ENCODE measurements at places on chromosomes 7 and 10.

GRCh38 chr7:1103009-1103788 lies 15.3 kb downstream of the GPER1 start:
- DNase-seq, result no peak

DNA sequence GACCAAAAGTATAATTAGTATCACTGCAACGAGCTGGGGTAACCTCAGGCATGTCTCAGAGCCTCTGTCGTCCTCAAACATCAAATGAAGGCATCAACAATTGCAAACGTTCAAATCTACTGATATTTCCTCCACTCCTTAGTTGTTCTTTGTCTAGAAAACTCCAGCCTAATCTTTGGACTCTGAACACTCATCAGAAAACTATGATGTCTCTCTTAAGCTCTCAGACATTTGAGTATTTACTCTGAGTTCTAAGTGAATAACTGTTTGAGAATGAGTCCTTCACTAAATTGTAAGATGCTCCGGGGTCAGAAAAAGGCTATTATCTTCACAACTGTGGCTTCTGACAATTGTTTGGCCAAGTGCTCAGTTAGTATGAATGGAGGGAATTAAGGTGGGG lies 536.4 kb downstream of the NRG3 start:
- no peak for DNase-seq

GRCh38 chr10:67385089-67385488 lies 310.9 kb downstream of the CTNNA3 start:
- DNase-seq, result no peak

- DNase-seq, result no peak
Observed at GRCh38 chr7:5063698-5064097, 18.0 kb downstream of the RBAK start.

GRCh38 chr10:112938808-112939482 lies 11.1 kb upstream of the TCF7L2 start:
- no peak for DNase-seq

DNA sequence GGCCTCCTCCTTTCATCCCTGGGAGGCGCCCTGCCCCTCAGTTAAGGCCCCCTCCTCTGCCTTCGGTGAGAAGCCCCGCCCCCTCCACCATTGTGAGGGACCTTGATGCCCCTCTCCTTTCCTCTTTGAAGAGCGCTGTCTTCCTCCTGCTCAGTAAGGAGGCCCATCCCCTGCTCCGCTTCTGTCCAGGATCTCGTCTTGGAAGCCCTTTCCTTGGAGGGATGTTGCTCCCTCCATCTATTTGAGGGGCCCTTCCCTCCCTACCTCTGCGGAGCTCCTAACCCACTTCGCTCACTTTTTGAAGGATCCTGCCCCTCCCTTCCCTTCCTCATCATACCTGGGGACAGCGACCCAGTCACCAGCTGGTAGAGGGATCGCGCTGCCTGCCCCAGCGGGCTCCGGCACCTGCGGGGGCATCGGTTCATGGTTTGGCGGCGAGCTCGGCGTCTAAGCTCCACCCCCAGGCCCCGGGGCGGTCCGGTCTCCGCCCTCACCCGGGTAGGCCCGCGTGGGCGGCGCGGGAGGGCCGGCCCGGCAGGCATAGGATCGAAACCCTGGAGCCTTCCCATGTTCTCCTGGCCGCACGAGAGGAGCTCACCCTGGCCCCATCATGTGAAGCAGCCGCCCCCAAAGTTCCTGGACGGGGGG lies 4.1 kb downstream of the KCNIP2 start:
- no peak for DNase-seq

- no peak for DNase-seq
Observed at GRCh38 chr10:79441433-79441832, 4.0 kb downstream of the ZCCHC24 start.

DNA sequence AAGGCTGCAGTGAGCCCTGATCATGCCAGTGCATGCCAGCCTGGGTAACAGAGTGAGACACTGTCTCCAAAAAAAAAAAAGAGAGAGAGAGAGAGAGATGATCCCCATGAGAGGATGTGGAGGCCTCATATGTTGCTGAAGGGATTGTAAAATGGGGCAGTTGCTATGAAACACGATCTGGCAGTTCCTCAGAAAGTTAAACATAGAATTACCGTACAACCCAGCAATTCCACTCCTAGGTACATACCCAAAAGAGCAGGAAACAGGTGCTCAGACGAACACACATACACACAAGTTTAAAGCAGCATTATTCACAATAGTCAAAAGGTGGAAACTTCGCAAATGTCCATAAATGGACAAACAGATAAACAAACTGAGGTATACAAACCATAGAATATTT lies 27.4 kb upstream of the CYTH3 start:
- DNase-seq, result no peak

DNA sequence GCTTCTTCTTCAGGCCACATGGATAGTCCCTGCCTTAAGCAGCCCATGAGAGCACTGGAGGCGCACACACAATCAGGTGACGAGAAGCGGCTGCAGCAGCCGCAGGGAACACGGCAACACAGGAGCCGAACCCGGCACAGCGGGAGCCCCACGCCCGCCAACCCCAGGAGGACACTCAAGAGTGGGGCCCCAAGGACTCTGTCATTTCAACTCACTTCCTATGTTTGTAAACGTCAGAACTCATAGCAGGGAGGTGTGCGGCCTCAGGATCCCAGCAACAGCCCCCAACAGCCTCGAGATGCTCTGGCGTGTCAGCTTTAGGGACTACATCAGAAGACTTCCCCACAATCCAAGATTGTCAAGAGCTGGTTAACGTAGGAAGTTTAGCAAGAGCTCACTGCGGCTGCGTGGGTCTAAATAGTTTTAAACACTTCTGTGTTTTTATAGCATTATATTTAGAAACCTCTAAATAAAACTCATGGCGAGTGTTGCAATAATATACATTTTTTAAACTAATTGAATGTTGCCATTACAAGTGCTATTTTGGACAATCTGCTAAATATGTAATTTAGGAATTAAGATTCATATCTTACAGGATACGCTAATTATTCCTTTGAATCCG lies 123.4 kb downstream of the MAD1L1 start:
- no peak for DNase-seq

DNA sequence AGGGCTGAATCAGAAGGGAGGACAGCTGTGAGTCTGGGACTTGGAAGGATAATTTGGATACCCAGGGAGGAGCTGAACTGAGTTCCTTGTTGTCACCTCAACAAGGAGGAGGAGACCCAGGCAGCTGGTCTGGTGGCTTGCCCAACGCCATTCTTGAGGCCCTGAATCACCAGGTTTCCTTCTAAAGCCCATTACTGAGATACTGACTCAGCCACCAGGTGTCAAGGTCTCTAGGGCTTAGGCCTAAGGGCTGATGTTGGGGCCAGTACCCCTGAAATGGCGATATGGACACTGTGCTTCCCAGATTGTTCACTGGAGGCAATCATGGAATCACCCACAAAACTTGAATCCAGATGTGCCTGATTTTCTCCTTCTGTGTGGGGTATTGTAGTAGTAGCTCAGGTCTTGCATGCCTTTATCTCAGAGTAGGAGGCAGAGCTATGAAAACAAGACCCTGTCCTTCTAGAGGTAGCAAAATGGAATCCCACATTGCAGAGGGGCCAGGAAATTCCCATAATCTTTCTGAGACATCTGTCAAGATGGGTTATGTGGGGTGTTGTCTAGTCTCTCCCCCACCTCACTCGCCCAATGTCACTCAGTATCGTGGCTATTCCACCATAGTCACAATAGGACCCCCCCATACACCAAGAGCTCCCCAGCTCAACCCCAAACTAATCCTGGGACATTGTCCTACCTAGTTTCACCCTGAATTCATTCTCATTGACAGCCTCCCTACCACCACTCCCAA lies 1.8 kb upstream of the ATG9B start:
- DNase-seq, result no peak

DNA sequence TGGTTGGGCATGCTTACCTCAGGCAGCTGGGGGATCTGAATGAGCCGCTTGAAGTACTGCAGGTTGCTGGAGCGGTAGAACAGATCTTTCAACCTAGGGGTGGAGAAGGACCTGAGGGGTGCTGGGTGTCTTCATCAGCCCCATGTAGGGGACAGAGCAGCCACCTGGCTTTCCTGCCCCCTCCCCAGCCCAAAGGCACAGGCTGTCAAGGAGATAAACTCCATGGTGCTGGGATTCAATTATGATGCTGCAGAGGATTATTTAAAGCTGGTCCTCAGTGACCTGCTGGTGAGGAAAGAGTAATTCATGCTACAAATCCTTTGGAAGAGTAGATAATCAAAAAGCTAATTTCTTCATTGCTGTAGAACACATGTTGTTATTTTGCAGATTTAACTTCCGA lies 71.1 kb downstream of the SPDYE5 start:
- no peak for DNase-seq

DNA sequence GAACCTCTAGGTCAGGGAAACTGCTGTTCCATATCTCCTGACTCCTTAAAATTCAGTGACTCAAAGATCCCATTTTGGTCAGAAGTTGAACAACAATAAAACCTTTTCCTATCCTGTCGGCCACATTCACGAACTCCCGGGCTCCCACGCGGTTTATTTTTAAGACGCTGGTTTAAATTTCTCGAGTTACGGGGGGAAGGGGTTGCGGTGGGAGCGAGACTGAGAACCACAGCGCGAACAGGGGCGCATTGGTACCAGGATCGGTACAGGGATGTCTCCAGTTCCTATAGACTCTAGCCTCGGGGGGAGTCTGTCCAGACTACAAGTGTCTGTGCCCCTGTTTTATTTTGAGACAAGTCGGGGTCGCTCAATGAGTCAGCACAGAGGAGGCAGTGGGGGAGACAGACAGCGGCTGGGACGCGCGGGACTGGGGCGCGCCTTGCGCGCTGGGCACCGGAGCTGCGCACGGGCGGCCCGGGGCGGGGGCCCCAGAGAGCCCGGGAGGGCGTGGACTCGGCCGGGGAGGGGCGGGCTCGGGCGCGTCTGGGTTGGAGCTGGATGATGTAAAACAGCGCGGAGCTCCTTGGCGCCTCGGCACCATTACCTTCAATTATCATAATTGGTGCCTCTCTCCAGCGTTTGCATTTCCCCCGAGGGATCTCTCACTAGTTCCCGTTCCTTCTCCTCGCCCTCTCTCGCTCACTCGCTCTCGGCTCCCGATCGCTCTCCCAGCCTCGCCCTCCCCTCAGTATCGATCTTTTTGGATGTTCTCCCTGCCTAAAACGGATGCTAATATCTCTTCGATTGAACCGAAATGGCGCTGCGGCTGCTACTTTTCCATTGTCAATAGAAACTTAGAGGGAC lies 8.7 kb upstream of the BAMBI start:
- DNase-seq, result no peak

DNA sequence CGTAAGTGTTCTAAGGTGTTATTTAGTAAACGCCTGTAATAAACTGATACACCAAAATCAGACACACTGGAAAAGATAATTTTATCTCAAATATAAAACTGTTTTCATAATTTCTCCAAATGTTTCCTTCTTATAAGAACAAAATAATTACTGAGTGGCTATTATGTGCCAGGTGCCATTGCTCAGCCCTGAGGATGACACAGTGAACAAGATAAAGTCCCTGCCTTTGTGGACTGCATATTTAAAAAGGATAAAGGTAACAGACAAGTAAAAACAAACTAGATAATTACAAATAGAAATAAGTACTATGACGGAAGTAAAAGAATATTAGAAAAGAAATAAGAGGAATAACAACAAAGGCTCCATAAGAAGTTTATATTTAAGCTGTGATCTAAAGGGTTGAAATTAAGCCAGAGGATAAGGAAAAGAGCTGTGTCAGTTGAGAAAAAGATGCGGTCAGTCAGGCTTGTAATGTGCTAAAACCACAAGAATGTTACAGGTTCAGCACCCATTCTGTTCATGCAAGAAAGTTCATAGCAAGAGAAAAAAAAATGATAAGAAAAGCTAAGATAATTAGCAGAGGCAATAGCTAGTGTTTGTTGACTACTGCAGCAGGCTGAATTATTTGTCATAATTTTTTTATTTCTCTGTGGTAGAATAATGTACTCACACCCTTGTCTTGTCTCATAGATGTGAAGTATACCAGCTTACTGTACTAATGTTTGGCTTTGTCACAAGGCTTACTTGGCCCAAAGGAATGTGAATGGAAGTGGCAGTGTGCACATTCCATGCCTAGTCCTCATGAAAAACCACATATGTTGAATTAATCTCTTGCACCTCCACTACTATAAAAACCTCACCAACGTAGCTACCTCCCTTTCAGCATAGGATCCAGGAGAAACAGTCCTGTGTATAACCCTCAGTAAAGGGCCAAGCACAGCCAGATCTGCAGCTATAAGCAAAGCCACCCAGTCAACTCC lies 75.1 kb downstream of the CRPPA start:
- no peak for DNase-seq

- DNase-seq, result no peak
Observed at GRCh38 chr10:92880233-92880861, 32.0 kb downstream of the EXOC6 start.

DNA sequence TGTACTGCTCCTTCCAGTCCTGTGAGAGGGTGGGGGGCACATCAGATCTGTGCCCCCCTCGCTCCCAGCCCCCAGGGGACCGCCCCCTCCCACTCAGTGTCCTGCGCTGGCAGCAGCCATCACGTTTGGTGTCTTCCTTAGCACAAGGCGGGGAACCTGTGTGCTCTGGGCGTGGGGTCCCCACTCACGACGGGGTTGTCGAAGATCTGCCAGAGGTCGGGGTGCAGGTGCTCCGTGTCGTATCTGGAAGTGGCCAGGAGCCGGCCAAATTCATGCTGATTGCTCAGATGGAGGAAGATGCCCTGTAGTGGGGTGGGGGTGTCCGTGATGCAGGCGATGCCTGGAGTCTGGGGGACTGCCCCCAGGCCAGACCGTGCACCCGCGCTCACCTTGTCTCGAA lies 7.2 kb downstream of the PLOD3 start:
- no peak for DNase-seq

- DNase-seq, result no peak
Observed at GRCh38 chr7:28629216-28629842, 217.0 kb downstream of the CREB5 start.

GRCh38 chr10:49312246-49312869 lies 13.4 kb downstream of the C10orf71 start:
- DNase-seq, result no peak

DNA sequence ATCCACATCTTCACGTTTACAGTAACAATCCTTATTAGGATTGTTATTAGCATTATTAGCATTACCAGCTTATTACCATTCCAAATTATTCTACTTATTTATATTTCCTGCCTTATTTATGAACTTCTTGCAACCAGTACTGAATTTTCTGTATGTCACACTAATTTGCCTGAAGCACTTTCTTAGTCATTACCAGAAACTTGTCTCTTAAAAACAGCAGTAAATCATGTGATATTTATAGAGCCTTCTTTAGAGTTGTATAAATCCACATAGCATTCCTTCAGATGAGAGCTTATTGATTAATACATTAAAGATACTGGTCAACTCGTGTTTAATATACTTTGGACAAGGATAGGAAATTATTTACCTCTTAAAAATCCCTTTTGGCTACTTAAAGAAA lies 618.6 kb downstream of the SUGCT start:
- DNase-seq, result no peak
